Pancreas (tissue), 10 donors: ENCODE measurements at places on chromosomes 1 and 21. TPM values are rescaled to one million over a fixed set of nuclear protein-coding genes. Genes with fewer than 3 reads are reported as not detected.

ANXA9 gene
- total RNA-seq, result 11.7 TPM

KRTAP26-1 gene
- total RNA-seq, result not detected

SPATA6 gene
- total RNA-seq, result 8.4 TPM

DNA sequence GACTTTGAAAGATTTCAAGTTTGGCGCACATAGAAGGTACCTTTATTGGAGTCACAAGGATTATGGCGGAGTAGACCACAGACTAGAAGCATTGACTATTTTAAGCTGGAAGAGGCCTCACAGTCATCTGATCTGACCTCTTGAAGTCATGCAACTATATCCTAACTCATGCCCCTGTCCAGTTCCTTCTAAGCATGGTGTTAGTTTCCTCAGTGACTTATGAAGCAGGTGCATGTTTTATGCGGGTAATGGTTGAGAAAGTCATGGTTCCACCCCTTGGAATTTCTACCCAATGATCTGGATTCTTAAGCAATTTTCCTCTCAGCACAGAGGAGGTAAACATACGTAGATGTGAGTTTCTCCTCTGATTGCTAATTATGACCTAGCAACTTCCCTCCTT lies 11.7 kb downstream of the OLFML3 start:
- H3K27me3 ChIP-seq, result no peaks in the 10 kb centered on the region
- no peaks in the 10 kb centered on the region for H3K4me1 ChIP-seq
- H3K4me3 ChIP-seq, result no peak overlapping the region
- no peak for DNase-seq
- no peak overlapping the region for H3K27ac ChIP-seq
- no peaks in the 10 kb centered on the region for H3K36me3 ChIP-seq

DNA sequence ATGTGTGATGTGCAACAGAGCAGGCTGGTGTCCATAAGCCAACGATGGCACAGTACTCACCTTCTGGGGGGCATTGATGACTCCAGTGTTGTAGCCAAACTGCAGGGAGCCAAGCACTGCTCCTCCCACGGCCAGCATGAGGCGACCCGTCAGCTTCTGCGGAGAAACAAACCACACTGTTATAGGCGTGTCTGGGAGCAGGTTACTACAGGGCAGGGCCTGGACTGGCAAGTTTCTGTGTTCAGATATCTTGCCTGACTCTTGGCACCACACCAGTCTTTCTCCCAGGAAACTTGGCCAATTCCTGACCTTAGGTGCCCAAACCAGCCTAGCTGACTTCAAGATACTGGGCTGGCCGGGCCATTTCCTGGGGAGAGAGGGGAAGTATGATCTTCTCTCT lies 15.5 kb downstream of the SLC2A1 start:
- DNase-seq, result peak; percentile 76
- peaks cover 45% of the 10 kb centered on the region for H3K4me1 ChIP-seq
- no peak overlapping the region for H3K4me3 ChIP-seq
- no peaks in the 10 kb centered on the region for H3K27me3 ChIP-seq

DNA sequence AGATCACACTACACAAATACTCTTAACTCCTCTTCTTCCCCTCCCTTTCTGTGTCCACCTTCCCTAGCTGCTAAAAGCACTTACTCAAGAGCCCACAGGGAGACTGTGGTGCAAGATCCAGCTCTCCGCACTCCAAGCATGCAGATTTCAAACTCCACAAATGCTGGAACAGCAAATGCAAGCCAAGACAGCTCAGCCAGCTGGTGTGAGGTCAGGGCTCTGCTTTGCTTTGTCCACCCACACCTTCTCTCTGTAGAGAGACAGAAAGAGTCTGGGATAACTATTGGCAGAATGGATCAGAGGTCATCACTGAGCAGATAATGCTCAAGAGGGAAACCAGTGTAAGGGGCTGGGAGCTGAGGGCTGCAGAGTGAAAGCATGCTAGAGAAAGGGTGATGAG lies 45.2 kb upstream of the DPT start:
- DNase-seq, result no peak
- no peaks in the 10 kb centered on the region for H3K36me3 ChIP-seq
- H3K27ac ChIP-seq, result no peak overlapping the region
- peaks cover 10% of the 10 kb centered on the region for H3K4me1 ChIP-seq
